ENCODE measurements at places on chromosomes 2 and 18.

DNA sequence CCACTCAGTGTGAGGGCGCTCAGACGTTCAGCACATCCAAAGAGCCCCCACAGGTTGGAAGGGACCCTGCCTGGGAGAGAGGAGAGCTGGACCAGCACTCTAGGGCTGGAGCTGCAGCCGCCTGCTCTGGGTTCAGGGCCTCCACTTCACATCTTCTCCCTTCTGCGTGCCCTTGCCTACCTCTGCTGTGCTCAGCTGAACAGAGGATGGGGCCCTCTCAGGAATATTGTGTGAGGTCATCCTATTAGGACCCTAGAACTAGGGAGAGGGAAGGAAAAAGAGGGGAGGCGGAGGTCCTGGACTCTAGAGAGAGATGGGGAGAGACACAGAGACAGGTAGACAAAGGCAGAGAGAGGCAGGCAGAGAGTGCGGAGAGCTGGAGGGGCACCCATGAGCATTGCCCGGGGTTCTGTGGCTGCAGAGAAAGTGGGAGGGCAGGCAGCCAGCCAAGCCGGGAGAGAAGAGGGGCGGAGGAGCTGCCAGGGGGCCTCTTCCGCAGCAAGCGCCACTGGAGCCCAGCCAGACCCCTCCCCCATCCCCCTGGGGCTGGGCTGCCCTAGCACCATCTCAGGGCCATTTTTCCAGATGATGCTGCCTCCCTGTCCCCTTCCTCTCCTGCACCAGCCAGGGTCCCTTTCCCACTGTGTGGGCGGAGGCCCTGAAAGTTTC lies 8.3 kb upstream of the TNS1 start:
- DNase-seq = no peak

- DNase-seq = no peak
Measured at GRCh38 chr2:16186661-16187481, 246.5 kb downstream of the MYCN start.

GRCh38 chr2:223147431-223147830 lies 95.4 kb downstream of the KCNE4 start:
- DNase-seq = no peak

DNA sequence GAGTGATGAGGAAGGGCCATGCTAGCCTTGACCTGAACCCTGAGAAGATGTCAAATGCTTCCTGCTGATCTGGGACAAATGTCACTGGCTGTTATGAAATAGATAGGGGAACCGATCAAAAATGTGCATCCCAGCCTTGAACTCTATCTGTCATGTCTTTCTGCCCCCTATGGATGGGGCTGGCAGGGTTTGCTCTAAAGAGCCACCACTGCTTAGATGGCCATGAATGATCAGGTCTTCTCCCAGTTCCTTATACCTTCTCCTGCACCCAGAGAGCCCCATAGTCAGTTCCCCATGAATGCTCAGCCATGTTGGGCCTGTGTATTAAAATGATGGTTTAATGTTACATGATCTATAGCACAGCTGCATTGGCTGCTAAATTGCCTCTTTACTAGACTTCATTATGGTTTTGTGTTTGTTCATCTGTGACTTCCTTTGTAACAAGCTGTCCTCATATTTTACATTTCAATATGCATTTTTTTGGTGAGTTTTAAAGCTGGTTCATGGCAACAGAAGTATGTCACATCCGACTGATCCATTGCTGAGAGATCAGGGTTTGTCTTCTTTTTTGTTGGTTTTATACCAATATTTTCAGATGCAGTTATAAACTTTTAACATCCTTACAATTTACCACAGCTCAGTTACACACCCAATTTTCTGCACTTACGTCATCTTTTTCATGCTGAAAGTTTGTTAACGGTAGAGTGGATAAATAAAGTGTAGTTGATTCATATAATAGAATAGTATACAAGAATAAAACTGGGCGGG lies 56.3 kb upstream of the SMAD2 start:
- DNase-seq = no peak

DNA sequence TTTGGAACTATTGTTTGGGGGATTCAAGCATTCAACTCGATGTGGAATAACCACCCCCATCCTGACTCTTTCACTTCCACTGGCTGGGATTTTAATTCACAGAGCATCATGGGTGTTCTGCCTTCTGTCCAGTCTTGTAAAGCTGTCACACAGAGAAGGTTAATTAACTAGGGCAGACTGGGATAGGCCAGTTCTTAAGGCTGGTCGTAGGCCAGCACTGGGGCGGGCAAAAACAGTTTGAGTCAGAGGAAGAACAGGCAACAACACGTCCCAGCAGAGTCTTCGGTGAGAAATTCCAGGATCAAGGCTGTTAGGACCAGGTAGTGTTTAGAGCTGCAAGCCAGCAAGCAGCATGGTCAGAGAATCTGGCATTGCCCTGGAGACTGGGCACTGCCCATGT lies 4.0 kb upstream of the RNF152 start:
- DNase-seq = peak; percentile 90

DNA sequence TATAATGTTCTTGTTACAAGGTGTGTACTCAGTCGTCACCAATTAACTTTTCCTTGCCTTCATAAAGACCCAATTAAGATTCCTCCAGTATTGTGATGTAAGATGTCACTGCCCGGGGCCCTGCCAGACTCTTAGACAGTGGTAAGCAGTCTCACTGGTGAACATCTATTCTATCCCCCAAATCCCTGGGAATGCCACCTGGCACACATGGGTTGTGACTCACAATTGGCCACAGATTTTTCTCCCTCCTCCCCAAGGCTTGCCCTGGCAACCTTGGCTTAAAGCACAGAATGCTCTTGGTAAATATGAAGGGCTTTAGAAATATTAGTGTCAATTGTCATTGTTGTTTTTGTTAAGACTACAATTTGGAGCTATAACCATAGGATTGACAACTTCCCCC lies 287.9 kb downstream of the ETAA1 start:
- DNase-seq = no peak

GRCh38 chr2:100561191-100561590 lies 1.6 kb upstream of the PDCL3 start:
- no peak for DNase-seq

GRCh38 chr2:77457665-77458064 lies 64.5 kb downstream of the LRRTM4 start:
- DNase-seq = no peak

- no peak for DNase-seq
Measured at GRCh38 chr2:23530206-23530908, 145.4 kb downstream of the KLHL29 start.

GRCh38 chr2:29560566-29560965 lies 360.8 kb downstream of the ALK start:
- DNase-seq = peak; percentile 20

DNA sequence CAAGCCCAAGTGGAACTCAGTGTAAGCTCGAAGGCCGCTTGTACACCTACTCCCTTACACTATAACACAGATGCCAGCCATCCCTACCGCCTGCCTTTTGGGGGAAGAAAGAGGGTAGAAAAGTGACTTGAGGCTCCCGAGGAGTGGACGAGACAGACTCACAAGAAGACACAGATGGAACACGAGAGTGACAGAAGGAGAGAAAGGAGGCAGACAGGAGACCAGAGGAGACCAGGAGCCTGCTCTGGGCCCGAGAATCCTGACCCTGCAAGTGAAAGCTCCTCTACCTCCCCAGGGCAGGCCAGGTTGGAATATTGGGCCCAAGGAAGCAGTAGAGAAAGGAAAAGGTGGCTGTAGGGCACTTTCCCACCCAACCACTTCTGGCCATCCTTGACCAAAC lies 23.4 kb upstream of the TNS1 start:
- DNase-seq = peak; percentile 78

DNA sequence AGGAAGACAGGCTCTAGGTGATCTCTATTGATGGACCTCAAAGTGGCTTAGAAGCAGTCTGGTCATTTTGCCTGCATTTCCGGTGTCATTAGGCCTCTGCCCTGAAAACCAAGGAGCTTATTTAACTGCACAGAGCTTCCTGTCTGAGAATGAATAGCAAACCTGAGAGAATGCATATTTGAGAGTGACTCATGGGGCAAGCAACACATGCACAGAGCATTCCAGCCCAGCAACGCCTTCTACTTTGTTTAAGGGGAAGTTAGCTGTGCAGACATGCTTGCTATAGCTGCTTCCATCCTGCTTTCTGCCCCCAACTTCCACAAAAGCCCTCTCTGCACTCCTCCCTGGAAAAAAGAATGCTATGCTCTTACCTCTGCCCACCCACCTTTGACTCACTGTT lies 232.8 kb downstream of the GRB14 start:
- DNase-seq = no peak

GRCh38 chr2:235901243-235901642 lies 266.9 kb downstream of the GBX2 start:
- no peak for DNase-seq

- no peak for DNase-seq
Measured at GRCh38 chr2:5720426-5720825, 28.2 kb downstream of the SOX11 start.

- no peak for DNase-seq
Measured at GRCh38 chr2:67674668-67675067, 277.5 kb downstream of the ETAA1 start.

DNA sequence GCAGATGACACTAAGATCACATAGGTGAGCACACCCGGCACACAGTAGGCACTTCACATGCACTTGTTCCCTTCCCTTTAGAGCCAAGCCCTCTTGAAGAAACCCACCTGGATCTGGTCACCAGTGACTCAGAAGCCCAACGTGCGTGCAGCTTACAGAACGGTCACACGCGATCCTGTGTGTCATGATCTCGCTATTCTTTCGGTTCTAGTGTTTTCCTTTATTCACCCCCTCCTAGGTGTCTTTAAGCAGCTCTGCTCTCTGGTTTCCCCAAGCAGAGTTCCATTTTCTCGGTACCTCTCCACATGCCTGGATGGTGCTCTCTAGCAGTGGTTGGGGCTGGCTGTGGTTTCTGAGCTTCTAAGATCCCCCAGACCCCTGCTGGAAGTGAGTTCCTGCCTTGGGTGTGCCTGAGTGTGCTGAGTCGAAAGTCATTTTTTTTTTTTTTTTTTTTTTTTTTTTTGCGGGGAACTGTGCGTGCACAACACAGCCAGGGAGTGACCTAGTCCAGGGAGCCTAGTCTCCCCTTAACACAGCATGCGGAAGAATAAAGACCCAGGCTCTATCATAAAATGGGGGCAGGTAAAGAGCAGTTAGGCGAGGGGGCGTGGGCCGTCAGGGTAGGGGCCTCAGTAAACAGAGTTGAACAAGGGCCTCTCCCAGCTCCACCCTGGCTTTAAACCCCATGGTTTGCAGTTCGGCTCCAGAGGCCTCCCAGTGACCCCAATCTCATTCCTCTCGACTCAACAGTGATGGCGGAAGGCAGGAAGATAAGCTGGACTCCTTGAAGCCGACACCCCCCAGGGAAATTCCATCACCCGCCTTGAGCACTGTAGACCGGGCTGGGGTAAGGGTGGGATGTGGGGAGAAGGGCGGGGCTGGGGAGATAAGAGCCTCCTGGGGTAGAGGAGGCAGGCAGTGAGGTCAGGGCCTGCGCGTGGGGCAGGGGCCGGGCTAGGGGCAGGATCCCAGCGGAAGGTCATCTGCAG lies 29.8 kb upstream of the DNMT3A start:
- peak; percentile 95 for DNase-seq

GRCh38 chr2:7097353-7097895 lies 180.2 kb downstream of the RNF144A start:
- no peak for DNase-seq

GRCh38 chr18:47175283-47175897 lies 774 bp downstream of the IER3IP1 start:
- DNase-seq = no peak

DNA sequence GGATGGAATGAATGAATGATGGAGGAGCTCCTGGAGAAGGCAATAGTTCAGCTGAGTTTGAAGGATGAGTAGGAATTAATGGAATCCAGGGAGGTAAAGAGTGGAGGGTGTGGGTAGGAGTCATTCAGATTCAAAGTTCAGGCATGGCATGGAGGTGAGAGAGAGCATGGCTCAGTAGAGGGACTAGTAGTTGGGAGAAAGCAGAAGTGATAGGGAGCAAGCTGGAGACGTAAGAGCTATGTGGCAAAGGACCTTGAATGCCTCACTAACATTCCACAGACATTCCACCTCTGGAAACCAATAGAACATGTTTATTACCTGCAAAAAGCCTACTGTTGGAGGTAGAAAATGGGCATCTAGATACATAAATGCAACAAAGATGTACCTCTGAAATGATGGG lies 170.1 kb downstream of the HAUS1 start:
- no peak for DNase-seq

DNA sequence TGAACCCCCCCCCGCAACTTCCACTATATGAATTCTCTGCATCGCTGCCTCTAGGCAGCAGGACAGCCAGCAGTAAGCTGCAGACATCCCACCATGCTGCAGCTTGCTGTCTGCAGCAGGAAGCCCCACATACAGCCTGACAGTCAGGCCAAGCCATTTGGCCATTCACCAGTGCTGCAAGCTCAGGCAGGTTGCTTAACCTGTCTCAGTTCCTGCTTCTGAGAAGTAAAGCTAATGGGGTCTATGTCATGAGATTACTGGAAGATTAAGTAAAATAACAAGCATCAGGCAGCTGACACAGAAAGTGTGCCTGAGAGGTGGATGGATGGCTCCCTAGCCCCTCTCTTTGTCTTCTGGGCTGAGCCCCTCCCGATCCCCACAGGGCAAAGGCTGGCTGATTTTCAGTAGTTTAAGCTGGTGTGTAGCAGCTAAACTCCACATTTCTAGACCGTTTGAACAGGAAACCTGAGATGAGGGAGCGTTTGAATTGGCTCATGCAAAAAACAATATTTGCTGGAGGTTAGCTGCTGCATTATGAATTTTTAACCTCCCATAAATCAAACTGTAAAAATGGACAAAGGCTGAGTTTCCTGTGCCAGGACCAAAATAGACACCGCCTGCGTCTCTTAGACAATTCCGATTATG lies 193.8 kb upstream of the ARL4C start:
- DNase-seq = no peak

- DNase-seq = no peak
Measured at GRCh38 chr18:74679006-74679678, 81.5 kb downstream of the ZNF407 start.

- no peak for DNase-seq
Measured at GRCh38 chr2:204023088-204023487, 86.5 kb downstream of the ICOS start.

DNA sequence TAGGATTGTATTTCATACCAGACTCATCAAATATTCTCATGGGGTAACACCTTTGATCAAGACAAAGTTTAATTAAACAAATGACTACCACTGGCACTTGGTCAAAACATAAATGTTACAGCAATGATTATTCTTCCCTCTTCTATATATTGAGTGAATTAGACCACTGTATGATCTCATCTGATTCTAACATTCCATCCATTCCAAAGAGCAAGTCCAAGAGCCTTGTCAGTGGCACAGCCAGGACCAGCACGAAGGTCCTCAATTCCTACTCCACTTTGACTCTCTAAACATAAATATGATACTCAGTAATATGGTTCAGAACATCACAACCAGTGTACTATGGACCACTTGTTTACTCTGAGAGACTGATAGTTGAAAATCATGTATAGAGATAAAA lies 86.4 kb downstream of the AP1S3 start:
- no peak for DNase-seq

GRCh38 chr2:39665811-39666490 lies at the start of gene TMEM178A:
Gene TMEM178A (plus strand): TSS chr2:39665917. CDS start chr2:39665975, 58 bp downstream.
- no peak for DNase-seq
